NAMALWA (cell line): ENCODE measurements at places on chromosomes 11 and 22.

- DNase-seq, result no peak
Measured at GRCh38 chr11:95148938-95149337, 59.3 kb downstream of the ENDOD1 start.

- DNase-seq, result no peak
Measured at GRCh38 chr11:57475191-57475590, 14.9 kb downstream of the RTN4RL2 start.

GRCh38 chr11:3058753-3059664 is 1.8 kb upstream of the CARS1 start:
- peak; percentile 50 for DNase-seq

- DNase-seq, result peak; percentile 93
Measured at GRCh38 chr22:22030493-22031182, 48.1 kb upstream of the TOP3B start.

GRCh38 chr22:32044477-32044876 is 1.4 kb downstream of the SLC5A1 start:
- DNase-seq, result no peak

DNA sequence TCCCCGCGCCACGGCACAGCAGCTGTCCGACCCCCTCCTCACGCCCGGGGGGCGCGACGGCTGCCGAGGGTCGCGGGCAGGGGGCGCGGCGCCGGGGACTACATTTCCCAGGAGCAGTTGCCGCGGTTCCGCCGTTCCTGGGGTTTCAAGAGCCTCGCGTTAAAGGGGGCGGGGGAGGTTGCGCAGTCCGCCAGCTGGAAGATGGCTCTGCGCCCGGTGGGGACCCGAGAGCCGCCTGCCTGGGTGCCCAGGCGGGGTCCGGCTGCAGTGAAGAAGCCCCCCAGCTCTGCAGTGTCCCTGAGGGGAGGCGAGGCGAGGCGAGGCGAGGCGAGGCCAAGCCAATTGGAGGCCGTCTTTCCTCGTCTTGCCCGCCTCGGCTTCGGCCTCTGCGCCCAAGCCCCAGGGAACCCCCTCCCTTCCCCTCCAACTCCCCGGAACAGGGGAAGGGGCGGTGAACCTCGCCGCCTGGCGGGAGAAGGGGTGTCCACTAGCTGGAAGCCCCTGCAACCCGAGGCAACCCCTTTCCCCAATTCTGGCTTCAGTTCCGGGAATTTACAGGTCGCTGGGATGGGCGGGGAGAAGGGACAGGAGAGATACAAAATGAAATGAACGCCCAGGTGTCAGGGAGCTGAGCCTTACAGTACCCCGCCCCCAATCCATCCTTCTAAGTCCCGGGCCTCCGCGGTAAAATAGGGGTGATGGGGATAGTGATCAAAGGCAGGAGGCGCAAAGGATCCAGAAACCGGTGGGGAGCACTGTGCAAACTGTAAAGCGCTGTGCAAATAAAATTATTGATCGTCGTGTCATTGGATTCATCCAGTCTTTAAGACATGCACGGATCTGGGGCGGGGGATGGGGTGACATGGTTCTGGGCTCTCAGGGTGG is 5.2 kb upstream of the GCAT start:
- no peak for DNase-seq

GRCh38 chr11:47269829-47270305 is at the start of gene MADD:
MADD (plus strand) TSS chr11:47270133.
- DNase-seq, result peak; percentile 91

DNA sequence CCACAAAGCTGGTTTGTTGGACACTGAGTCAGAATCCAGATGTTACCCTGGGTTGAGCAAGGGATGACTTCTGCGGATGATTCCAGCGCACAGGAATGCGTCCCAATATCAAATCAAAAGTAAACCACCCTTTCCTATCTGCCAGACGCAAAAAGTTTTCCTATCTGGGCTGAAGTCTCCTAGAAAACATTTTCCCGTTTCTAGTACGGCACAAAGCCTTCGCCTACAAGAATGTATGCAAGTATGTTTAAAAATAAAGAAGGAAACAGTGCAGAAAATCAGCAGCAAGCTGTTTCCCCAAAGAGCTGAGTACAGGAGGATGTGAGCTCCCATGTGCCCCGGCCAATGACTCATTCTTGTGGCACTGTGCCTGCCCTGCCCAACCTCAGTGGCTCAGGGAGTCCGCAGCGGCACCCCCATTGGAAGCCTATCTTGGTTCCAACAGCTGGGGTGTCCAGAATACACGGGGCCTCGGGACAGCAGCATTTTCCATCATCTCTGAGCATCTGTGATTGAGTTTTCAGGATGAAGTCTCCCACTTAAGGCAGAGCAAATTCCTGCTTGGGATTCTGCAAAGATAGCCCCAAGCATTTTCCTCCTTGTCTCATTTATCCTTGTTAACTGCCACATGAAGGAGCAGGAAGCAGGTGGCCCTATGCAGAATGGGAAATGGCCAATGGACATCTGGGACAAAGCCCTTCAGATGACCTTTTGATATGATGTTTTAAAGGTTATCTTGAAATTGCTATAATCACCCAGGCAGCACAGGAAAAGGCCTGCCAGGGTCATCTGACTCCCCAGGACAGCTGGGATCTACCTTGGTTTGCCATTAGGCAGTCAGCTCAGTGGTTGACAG is 17.5 kb downstream of the KCNJ5 start:
- no peak for DNase-seq

DNA sequence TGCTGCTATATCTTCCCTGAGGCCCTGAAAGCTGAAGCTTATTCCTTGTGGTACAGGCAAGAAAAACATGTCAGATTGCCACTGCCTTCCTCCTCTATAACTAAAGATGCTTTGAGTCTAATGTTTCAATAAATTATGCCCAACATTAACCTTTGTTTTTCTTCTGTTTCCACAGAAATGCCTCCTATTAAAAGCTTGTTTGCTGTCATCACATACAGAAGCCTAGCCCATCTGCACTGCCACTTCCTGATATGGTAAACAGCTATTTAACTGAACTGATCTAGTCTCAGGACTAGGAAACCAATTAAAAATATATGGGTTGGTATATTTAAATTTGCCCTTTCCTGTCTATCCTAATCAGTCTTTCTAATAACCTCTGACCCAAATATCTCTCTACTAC is 17.1 kb upstream of the CRTAM start:
- DNase-seq, result no peak

DNA sequence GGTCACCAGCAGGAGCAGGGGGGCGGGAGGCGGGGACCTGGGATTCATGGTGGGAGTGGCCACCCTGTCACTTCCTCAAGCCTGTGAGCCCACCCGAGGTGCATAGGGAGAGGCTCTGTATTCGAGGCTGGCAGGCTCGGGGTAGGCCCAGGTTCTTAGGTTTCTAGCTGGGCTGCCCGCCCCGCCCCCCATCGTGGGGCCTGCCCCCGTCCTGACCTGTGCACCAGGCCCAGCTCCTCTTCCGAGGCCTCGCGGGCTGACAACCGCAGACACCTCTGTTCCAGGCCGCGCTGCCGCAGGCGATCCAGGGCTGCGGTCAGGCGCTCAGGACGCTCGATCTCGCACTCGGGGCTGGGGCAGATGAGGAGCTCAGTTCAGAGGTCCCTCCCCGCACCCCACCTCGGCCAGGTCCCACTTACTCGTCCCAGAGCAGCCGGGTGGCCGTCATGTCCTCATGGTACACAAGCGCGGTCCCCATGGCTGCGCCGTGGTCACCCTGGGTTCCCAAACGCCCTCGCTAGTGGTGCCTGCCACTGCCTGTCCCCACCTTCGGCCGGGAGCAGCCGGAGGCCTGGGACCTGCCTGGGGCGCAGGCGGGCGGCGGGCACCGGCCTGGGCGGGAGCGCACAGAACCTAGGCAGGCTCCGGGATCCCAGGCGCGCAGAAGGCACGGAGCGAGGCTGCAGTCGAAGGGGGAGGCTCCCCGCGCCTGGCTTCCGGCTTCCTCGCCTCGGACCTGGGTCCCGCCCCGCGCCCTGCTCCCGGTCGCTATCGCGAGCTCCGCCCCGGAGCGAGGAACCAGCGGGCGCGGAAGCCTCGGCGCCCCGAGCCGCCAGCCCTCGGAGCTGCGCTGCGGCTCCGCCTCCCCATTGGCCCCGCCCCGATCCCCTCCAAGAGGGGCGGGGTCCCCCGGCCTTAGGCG is at the start of gene HDAC10:
Gene HDAC10, minus strand, starts transcription at position 711 of the 922 bp plus-strand sequence. Its CDS starts 233 bp downstream, at position 478.
- DNase-seq, result peak; percentile 90

DNA sequence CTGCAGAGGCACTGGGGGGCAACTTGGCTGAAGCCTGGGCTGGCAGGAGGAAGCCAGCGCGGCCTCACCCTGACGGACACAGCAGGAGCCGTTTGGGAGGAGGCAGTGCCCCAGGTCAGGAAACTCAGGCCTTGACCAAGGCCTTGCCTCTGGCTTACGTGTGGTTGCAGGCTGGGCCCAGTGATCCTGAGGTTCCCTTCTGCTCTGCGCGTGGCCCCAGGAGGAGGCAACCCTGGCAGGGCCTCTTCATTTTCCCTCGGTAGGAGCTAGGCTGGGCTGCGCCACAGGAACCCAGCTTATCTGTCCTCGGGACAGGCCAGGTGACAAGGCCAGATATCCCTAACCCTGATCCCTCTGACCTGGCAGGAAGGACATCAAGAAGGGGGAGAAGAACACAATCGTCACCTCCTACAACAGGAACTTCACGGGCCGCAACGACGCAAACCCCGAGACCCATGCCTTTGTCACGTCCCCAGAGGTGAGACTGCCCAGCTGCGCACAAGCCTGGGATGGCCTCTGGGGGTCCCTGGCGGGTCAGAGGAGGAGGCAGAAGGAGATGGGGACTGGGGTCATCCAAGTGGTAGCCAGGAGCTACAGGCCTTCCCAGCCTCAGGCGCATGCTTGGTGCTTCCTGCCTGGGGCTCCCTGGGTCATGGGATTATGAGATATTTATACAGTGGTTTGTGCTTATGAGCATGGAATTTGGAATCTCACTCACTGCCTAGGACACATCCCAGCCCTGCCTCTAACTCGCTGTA is 20.6 kb downstream of the POLR3H start:
- no peak for DNase-seq

DNA sequence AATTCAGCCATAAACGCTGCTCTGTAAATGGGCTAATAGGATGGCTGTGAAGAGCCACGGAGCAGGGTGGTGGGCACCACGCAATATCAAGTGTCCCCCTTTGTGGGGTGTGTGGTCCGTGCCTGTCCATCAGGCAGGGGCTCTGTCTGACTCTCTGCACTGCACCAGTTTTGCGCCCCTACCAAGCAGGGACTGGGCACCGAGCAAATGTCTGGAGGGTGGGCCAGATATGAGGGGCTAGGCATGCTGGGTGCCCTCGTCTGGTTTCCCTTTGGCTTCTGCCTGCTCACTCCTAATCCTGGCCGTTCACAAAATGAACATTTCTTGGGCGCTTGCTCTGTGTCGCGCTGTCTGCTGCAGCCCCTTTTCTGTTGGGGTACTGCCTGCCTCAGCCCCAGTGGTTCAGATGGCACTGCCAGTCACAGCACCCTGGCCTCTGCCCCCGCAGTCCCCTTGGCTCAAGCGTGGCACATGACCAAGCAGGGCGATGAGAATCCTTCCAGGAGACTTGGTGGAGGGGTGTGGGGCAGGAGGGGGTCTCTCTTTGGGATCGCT is 37.1 kb upstream of the CELSR1 start:
- no peak for DNase-seq

DNA sequence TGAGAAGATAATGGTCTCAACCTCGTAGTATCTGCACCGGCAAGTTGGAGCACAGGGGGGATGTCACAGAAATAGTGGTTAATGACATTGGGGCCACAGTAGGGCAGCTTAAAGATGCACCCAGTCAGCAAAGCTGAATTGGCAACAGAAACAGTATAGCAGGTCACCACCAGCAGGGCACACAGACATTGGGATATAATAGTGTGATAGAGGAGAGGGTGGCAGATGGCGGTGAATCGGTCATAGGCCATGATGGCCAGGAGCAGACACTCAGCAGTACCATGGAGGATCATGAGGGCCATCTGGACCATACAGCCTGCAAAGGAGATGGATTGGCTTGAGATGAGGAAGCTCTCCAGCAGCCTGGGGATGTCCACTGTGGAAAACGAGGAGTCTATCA is 106.0 kb upstream of the OR9Q1 start:
- no peak for DNase-seq

- no peak for DNase-seq
Measured at GRCh38 chr22:31614781-31615490, 47.1 kb downstream of the PISD start.

GRCh38 chr11:9219572-9219971 is 45.6 kb downstream of the DENND5A start:
- no peak for DNase-seq

DNA sequence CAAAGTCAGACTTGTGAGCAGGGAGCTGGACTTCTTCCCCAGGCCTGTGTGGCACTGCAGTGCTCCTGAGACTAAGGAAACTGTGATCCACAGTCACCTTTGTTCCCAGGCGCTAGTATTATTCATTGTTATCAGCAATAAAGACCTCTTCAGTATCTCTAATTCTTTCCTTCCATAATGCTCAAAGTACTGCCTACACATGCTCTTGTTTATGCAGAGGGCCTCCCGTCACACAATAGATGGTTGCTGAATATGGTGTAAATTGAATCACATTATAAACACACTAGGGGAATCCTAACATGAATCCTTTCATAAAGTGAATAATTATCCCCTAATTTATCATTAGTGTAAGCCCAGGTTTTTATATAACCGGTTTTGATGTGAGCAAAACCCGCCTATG is 493.3 kb downstream of the BUD13 start:
- no peak for DNase-seq

DNA sequence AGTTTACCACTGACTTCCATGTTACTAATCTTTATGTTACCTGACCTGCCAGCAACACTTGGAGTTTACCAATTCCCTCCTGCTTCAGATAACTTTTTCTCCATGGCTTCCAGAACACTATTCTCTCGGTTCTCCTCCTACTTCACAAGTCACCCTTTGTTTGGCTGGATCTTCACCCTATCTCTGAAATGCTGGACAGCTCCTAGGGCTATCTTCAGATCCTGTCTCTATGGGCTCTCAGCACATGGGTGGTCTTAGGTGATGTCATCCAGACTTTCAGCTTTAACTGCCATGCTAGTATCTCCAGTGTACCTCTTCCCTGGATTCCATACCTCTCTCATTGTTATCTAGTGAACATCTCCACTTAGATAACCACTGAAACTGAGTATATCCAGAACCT is 12.2 kb upstream of the VWCE start:
- no peak for DNase-seq

- DNase-seq, result no peak
Measured at GRCh38 chr11:131248588-131248987, 121.8 kb upstream of the NTM start.

DNA sequence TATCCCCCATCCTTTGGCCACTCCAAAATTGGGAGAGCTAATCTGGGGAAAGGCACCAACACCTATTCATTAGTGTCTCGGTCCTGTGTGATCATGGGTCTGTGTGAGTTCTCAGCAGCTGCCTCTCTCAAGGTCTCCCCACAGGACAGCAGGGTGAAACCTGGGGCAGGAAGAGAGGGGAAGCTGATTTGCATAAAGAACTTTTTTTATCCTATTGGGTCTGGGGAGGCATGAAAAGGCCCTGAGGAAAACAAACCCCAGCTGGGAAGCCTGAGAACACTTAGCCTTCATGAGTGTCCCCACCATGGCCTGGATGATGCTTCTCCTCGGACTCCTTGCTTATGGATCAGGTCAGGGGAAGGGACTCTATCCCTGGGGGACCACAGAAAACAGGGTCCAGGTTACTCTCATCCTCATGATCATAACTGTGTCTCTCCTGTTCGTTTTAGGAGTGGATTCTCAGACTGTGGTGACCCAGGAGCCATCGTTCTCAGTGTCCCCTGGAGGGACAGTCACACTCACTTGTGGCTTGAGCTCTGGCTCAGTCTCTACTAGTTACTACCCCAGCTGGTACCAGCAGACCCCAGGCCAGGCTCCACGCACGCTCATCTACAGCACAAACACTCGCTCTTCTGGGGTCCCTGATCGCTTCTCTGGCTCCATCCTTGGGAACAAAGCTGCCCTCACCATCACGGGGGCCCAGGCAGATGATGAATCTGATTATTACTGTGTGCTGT is 116.0 kb upstream of the TOP3B start:
- DNase-seq, result peak; percentile 78
